ENCODE measurements at places on chromosomes 4 and X.

DNA sequence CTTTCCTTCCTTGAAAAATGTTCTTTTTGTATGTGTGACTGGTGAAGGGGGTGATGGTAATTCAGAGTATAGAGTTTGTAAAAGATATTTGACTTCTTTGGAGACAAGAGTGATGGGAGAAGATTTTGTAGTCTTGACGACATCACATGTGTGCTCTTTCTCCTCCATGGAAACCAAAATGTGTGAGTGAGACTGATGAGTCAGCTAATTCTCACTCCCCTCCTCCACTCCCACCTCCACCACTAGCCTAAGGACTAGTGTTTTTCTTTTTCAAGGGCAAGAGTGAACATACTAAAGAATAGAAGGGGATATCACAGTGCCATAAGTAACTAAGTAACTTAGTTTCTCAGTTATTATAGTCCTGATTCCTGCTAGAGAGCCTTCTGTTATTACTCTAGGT is 14.0 kb upstream of the DGKK start:
- no peak for DNase-seq

GRCh38 chr4:1326751-1327525 is 20.1 kb upstream of the UVSSA start:
- DNase-seq, result no peak

- no peak for DNase-seq
Measured at GRCh38 chrX:72025236-72025770, 106.4 kb downstream of the RTL5 start.

- DNase-seq, result no peak
Measured at GRCh38 chr4:171891038-171891437, 77.8 kb downstream of the GALNTL6 start.

- no peak for DNase-seq
Measured at GRCh38 chr4:147822128-147822527, 90.2 kb downstream of the ARHGAP10 start.

GRCh38 chrX:97898798-97899197 is 1015.1 kb downstream of the RPA4 start:
- DNase-seq, result no peak

GRCh38 chrX:150184491-150184890 is 178.6 kb upstream of the MAMLD1 start:
- no peak for DNase-seq

GRCh38 chr4:172042714-172043114 is 229.5 kb downstream of the GALNTL6 start:
- no peak for DNase-seq

DNA sequence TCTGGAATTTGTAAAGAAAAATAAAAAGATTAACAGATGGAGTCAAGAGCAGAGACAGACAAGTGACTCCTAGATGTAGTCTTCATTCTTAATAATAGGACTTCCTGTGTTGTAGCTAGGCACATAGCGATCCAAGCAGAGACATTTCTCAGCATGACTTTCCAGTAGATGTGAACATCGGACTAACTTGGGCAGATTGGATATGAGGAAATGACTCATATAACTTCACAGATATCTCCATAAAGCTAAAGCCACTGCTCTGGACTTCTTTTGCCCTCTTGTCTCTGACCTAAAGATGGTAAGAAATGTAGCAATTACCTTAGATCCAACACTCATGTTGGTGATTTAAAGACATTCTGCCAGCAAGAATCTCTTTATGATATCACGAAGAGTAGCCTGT is 131.7 kb downstream of the EPHA5 start:
- no peak for DNase-seq

DNA sequence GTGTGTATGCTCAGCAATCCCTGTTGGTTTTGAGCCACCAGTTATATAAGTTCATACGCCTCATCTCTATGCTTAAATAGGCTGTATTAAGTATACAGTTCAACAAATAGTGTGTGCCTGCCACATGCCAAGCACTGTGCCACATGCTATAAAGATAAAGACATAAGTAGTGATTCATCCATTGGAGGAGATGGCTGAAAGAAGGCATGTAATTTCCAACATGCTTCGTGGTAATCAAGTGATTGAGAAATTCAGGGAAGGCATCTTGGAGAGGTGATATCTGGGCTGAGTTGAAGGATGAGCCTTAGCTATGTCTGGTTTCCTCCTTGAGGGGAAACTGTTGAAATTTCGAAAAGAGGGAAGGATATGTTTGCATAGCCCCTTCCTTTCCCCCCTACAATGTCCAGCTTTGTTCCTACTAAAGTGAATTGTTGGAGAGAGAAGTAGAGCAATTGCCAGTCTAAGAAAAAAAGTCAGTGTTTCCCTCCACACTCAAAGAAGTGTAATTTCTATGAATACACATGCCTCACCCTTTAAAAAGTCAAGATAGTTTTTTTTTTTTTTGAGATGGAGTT is 96.5 kb downstream of the ARHGAP10 start:
- no peak for DNase-seq

DNA sequence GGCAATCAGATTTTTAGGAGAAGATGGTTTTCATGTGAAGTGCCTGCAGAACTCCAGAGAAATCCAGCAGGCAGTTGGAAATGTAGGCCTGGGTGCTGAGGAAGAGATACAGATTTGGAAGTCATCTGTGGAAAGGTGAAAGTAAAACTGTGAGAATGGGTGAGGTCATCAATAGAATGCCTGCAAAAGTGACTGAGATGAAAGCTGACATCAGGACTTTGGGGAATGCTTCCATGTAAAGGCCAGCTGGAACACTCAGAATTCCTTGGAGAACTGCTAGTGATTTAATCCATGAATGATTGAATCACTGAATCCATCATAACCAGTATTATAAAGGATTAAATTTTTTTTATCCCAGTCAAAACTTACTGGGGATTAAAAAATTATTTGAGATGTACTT is 124.5 kb upstream of the GIMD1 start:
- no peak for DNase-seq

DNA sequence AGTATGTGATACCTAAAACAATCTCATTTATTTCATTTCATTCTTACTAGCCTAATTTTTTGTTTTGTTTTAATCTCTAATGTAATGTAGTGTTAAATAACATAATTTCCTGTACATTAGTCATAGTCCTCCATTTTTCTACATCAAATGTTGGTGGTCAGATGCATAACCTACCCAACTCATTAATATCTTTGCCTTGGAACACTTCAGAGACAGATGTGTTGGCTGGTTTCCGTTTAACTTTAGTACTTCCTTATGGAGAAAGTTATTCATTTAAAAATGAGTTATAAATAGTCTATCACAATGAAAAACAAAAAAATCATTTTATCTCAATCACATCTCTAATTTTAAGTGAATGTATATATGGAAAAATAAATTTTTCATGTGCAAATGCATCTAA is 190.2 kb downstream of the ANTXR2 start:
- DNase-seq, result no peak

DNA sequence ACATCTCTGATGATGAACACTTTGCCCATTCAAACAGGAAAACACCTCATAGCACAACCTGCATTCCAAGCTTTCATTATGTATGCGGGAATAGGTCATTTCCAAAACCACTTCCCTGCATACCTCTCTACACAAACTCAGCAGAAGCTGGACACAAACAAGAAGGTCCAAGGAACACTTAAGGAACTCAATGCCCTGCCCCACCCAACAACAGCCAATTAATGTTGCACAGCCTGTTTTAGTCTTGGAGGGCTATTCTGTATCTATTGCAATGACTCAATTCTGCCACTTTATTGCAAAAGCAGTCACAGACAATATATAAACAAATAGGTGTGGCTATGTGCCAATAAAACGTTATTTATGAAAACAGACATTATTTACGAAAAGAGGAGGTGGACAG is 16.7 kb downstream of the OPHN1 start:
- DNase-seq, result no peak

DNA sequence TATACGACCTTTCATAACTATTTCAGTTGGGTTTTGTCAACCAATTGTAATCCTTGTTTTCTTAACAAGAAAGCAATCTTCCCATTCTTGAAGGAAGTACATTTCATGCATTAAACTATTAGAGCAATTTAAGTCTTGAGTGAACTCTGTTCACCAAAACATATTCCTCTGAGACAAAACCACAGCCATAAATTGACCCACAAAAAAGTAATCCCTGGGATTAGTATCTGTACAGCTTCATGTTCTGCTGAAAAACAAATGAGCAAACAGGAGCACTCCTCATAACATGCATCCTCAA is 207.0 kb upstream of the PDE5A start:
- DNase-seq, result no peak

DNA sequence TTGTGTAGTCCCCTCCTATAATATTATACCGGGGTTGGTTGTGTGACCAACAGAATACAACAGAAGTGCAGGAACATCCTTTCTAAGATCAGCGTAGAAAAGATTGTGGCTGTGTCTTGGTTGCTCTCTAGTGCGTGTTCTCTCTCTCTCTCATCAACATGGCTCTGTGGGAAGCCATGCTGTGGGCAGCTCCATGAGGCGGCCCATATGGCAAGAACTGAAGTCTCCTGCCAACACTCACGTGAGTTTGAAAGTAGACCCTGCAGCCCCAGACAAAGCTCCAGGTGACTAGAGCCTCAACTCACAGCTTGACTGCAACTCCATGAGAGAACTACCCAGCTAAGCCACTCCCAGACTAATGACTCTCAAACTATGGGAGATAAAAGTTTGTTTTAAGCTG is 118.7 kb downstream of the TSPAN5 start:
- no peak for DNase-seq

DNA sequence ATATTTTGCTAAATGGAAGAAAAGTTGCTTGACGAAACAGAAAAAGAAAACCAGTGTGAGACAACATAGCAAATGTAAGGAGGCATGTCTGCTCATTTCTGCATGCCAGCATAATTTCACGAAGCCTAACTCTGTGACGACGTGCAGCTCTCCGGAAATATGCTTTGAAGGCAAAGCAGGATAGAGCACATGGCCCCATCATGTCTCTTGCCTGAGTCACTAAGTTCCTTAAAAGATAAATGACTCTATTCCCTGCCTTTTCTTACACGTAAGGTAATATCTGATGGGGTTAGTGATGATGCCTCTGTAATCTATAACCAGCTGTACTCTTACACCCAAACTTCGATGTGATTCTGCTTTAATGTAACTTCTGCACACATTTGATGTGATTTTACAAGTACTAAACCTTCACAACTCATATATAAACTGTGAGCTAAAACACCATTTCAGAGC is 64.5 kb downstream of the ANXA3 start:
- DNase-seq, result no peak

DNA sequence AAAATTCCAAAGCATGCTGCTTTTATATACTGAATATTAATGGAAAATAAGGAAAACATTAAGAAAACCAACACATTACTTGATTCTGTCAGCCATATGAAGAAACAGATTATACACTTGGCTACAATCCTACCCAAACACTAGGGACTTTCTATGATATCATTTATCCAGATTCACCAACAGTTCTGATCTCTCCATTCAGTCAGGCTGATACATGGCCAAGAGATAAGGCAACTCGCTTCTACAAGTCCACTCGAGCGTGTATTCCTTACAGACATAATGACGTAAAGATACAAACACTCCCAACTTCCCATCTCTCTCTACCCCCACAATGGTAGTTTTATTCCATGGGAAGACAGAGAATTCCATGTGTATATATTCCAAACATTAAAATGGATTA is 44.5 kb downstream of the NEK1 start:
- DNase-seq, result no peak

- no peak for DNase-seq
Measured at GRCh38 chr4:188989371-188989770, 850.1 kb downstream of the TRIML1 start.

DNA sequence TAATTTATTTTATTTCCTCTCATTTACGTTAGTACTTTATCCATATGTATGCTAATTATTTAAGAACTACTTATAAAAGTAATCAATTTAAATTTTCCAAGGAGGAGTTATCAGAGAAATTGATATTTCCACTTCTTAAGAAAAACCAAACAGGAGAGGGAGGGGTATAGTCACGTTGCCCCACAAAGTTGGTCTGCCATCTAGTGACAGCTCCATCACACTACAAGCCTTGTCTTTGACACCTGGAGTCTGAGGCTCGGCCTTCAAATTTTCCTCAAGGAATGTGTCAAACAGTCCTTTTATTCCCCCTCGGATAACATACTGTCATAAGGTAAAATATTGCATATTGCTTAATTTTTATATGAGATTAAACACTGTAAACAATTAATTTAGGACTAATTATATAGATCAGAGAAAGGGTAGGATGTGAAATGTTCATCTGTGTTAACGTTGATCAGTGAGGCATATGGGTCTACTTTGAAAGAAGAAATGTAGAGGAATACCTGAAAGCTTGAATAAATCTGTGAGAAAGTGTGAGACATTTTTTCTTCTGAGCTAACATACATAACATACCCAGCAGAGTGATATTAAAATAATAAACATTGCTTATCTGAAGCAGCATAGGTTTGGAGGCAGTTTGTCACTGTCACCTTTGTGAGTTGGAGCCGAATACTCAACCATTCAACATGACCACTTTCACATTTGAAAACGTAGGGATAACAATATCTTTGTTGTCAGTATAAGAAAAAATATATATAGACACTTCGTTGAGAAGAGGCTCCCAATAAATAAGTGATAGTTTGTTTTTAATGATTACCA is 114.4 kb downstream of the GLRA3 start:
- no peak for DNase-seq

DNA sequence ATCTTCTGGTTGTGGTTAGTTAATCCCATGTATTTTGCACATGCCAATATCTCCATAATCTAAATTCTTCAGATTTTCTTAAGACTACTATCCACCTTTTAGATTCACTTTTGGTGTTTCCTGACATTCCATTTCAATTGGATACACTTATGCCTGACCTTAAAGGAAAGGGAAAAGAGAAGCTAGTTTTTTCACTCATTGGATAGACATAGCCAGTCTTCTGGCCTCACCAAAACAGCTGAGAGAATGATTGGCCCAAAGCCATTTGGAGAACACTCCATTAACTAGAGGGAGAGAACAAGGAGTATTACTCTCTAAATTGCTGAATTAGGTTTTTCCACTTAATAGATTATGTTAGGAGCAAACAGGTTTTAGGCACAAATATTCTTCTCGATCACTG is 4.0 kb downstream of the PRPS1 start:
- DNase-seq, result no peak

- DNase-seq, result no peak
Measured at GRCh38 chr4:54392479-54392878, 163.4 kb downstream of the PDGFRA start.

DNA sequence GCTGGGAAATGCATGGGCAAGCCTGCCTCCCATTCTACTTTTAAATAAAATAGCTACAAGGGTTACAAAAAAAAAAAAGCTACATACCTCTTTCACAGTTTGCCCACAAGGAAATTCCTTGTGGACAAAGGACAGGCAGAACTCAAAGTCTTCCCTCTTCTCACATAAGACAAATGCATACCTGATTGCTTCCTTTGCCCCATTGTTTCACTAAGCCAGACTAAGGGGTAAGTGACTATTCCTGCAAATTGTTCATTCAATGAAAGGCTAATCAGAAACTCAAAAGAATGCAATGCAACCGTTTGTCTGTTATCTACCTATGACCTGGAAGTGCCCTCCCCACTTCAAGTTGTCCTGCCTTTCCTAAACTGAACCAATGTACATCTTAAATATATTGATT is 780.6 kb downstream of the FAM133A start:
- no peak for DNase-seq

All from stimulated activated naive CD4-positive, alpha-beta T cell (primary cell).